ENCODE measurements at places on chromosomes 3 and 15. TPM values are rescaled to one million over a fixed set of nuclear protein-coding genes. Genes with fewer than 3 reads are reported as not detected.

UTS2B gene
- total RNA-seq, result not detected

DNA sequence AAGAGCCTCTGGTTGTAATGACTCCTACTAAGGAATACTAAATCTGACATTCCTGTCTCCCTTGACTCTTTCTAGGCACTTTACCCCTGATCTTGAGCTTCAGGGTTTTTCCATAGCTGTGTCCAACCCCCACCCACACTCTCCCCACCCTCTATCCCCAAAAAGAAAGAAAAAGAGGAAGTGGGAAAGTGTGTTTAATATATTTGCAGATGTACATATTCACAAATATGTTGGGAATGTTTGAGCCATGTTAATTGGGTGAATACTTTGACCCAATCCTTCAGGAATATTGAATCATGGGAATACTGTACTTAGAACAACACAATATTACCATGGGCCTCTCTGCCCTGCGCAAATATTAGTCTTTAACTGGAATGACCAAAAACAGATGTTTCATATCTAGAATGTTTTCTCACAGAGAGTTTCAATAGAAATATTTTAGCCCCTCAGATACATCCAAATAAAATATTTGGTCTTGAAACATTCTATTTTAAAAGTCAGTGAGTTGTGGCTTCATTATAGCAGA is 19.8 kb upstream of the PFN2 start:
- DNase-seq, result no peak

GRCh38 chr15:91521548-91521947 is 332.0 kb upstream of the SLCO3A1 start:
- no peak for DNase-seq

GRCh38 chr3:32596909-32597369 is 26.3 kb upstream of the DYNC1LI1 start:
- DNase-seq, result no peak

Data from T-cell (primary cell).